Occipital lobe (tissue), 3 donors: ENCODE measurements at places on chromosomes 5 and 9. TPM values are rescaled to one million over a fixed set of nuclear protein-coding genes. Genes with fewer than 3 reads are reported as not detected.

- DNase-seq, result no peak
Observed at GRCh38 chr5:164679461-164679860, 1174.0 kb downstream of the MAT2B start.

DNA sequence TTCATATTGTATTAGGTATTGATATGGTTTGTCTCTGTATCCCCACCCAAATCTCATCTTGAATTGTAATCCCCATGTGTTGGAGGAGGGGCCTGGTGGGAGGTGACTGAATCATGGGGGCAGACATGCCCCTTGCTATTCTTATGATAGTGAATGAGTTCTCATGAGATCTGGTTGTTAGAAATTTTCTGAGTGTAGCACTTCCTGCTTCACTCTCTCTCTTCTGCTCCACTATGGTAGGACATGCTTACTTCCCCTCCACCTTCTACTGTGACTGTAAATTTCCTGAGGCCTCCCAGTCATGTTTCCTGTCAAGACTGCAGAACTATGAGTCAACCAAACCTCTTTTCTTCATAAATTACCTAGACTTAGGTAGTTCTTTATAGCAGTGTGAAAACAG is 187.4 kb upstream of the SLC24A2 start:
- DNase-seq, result no peak

DNA sequence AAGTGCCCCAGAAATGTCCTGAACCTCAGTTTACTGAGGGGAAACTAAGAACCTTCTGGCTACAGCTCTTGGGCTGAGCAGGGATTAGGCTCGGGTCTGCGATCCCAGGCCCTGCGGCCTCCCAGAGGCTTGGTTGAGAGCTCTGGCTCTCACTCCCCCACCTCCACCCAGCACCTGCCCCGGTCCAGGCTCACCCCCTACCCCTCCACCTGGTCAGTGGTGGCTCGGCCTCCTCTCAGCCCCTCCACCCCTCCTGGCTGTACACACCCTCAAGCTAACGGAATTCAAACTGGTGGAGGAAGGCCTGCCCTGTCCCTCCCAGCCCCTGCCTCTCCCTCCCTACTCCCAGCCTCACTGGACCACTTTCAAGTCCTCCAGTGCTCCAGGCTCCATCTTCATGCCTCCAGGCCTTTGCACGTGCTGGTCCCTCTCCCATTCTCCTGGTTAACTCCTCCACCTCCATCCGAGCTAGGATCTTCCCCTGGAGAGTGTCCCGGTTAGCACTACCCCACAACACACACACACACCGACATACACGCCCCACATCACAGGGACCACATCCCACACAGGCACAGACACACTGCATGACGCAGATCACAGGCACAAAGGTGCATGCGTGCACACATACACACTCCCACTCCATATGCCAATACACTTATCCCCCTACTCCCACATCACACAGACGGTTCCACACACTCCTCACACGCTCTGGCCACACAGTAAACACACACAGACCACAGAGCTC is 130.9 kb downstream of the C9orf50 start:
- DNase-seq, result peak; percentile 37

DNA sequence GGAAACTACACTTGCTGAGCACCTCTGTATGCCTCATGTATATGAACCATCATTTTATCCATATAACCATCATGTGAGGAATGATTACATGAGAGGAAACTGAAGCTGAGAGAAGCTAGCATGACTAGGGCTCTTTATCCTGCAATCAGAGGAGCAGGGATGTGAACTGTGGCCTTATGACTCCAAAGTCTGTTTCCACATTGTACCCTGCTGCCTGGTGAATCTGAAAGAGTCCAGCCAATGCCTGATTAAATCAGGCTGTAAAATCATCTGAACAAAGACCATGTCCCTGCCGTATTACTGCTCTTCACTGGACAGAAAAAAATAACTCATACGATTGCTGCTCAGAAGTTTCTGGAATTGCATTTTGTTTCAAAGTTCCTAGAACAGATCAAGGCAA is 67.0 kb downstream of the LPAR1 start:
- no peak for DNase-seq

- no peak for DNase-seq
Observed at GRCh38 chr9:91503673-91504081, 80.0 kb upstream of the NFIL3 start.

- DNase-seq, result no peak
Observed at GRCh38 chr9:93475856-93476255, 22.5 kb upstream of the FAM120AOS start.

GRCh38 chr9:124784509-124784908 is 7.6 kb downstream of the OLFML2A start:
- DNase-seq, result no peak

GRCh38 chr5:143495821-143496275 is 92.4 kb upstream of the NR3C1 start:
- no peak for DNase-seq

DNA sequence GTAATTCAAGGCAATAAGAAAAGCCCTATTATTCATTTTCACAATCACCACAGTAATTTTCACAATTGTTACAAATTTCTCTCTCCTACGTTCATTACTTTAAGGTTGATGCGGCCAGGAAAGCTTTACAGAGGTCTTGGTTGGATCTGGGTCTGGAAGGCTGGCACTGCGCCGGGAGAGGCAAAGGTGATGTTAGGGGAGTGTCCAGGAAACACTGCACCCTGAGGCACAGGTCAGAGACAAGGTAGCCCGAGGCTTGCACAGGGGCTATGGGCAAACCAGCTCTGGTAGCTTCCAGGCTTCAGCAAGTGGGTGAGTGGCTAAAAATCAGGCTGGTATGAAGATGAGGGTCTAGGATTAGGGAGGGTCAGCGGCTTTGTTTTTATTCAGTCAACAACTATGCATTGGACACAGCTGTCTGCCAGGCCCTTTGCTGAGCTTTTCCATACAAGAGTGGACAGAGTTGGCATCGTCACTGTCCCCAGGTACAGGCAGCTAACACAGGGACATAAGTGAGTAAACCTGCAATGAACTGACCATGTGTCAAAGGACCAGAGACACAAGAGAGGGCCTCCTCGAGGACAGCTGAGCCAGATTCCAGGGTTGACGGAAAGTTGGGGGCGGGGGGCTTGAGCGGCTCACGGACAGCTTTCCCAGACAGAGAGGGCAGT is 12.4 kb upstream of the TENT4A start:
- DNase-seq, result no peak

GRCh38 chr9:92480291-92480771 is 2.0 kb downstream of the ASPN start:
- DNase-seq, result no peak

- no peak for DNase-seq
Observed at GRCh38 chr9:127318651-127319167, 54.1 kb downstream of the GARNL3 start.

DNA sequence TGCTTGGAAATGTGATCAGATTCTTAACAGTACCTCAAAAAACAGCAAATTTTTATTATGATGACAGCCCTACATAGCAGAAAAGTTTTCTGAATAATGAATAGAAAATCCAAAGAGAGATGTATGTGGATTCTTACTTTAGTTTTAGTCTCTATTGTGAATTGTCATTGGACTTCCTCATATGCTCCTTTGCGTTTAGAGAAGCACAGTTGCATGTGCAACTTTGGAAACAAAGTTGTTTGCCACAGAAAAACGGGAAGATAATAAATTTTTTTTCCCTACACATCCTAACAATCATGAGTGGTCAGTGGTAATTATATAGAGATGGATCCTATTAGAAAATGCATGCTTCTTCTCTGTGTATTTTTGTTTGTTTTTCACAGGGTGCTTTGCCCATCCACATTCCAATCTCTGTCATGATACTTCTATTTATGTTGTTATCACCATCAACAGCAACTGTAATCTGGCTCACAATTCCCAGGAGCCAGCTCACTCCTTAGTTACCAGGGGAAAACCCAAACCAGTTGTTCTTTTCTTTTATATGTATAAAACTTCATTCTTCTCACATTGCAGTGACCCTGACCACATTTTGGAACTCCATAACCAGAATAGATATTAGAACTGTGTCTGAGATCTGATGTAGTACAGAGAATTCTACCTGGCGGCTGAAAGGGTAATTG is 118.7 kb downstream of the NDUFS4 start:
- no peak for DNase-seq

GRCh38 chr9:26373616-26374015 is 519.0 kb downstream of the CAAP1 start:
- DNase-seq, result no peak

DNA sequence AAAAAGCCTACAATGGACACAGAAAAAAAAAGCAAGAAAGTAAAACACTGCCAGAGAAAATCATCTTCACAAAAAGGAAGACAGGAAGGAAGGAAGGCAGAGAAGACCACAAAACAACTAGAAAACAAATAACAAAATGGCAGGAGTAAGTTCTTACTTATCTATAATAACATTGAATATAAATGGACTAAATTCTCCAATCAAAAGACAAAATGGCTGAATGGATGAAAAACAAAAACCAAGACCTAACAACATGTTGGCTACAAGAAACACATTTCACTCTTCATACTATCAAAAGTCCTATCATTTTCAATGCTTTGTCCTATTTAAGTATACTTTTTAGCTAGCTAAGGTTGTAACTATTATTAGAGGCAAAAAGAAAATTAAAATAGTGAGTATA is 36.9 kb upstream of the HMGCR start:
- no peak for DNase-seq

DNA sequence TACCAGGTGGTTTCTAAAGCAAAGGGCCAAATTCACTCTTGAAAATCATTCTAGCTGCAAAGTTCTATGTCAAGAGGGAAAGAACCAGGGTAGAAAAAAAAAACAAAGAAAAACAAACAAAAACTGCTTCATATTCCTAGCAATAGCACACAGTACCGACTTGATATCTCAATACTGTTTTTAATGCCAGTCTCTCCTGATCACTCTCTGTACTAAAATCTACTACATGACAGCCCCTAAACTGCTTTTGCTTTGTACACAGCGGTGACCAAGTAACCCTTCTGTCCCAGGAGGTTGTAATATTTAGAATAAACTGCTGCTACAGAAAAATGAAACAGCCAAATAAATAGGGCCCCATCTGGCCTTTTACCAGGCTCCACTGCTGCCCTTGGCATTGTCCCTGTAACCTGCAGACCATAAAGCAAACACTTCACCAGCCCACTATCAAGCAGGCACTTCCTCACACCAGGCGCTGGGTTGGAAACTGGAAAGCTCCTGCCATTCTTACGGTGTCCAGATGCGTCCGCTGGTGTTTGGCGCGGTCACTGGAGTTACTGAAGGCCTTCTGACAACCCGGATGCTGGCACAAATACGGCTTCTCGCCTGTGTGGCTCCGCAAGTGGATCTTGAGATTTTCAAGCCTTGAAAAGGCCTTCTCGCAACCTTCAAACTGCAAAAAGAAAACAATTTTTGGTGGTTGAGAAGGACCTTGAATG is 363.2 kb downstream of the GLIS3 start:
- no peak for DNase-seq

DNA sequence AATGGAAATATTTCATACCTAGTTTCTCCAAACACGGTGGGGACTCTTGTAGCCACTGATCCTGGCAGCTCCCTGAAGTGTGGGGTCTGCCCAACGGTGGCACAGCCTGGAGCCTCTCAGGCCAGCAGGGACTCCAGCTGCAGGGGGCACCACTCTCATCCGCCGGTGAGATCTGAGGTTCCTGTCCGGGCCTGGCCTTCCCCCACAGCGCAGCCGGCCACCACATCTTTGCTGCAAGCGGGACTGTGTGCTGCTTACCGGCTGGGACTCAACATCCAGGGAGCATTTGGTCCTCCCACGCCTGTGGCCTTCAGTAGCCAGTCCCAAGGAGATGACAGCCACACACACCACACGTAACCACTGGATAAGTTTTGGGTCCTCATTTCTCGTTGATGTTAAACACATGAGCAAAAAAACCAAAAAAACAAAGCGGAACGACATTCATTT is 7.7 kb upstream of the NKX2-5 start:
- no peak for DNase-seq

- no peak for DNase-seq
Observed at GRCh38 chr5:180646963-180647305, 2.5 kb downstream of the FLT4 start.

GRCh38 chr9:7523426-7524043 is 276.0 kb downstream of the DMAC1 start:
- no peak for DNase-seq

- DNase-seq, result no peak
Observed at GRCh38 chr5:172274951-172275753, 8.4 kb downstream of the UBTD2 start.

DNA sequence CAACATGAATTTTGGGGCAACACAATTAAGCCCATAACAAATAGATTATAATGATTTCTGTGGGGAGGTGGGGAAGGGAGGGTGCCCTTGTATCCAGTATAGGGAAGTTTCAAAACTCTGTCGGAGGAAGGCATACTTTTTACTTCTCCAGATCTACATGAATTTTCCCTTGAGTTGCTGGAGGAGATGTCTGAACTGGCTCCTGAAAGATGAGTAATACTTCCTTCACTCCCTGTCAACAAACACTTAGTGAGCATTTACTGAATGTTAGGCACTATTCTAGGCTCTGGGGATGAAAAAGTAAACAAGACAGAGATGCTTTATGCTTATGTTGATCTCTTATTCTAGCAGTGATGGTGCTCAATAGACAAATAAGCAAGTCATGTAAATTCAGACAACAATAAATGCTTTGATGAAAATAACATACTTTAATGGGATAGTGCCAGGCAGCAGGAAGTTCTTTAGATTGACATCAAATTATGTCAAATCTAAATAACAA is 197.9 kb upstream of the ANKH start:
- no peak for DNase-seq

- no peak for DNase-seq
Observed at GRCh38 chr5:57953792-57954191, 471.2 kb upstream of the ACTBL2 start.

DNA sequence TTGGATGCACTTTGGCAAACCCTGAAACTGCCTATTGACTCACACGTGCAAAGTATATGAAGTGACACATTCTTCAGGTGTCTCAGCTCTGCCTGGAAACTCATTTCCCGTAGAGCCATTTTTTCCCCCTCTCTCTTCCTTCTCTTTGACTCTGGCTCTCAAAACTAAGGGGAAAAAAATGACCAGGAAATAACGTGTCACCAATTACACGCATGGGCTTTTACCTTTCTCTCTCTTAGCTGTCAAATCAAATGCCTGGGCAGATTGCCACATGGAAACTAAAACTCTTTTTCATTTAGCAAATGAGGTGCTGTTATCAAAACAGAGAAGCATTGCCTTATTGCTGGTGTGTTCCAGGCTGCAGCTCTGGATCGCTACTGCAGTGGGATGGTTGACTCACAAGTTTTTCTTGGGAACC is 18.3 kb upstream of the IFNK start:
- no peak for DNase-seq

The FAT2 gene
- 0.31 TPM for total RNA-seq

The TEX48 gene
- not detected for total RNA-seq

The ACTBL2 gene
- not detected for total RNA-seq

The GPR150 gene
- not detected for total RNA-seq
